ENCODE measurements at places on chromosomes 1 and 21.

GRCh38 chr1:47452426-47452825 lies 14.6 kb downstream of the FOXD2 start:
- no peak for DNase-seq

DNA sequence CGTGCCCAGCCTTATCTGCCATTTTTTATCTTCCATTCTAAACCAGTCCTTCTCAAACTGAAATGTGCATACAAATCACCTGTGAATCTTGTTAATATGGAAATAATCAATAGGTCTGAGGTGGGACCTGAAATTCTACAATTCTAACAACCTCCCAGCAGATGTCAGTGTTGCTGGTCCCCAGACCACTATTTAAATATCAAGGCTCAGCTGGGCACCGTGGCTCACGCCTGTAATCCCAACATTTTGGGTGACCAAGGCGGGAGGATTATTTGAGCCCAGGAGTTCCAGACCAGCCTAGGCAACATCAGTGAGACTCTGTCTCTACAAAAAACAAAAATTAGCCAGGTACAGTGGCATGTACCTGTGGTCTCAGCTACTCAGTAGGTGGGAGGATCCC lies 4.1 kb downstream of the UQCRHL start:
- no peak for DNase-seq

DNA sequence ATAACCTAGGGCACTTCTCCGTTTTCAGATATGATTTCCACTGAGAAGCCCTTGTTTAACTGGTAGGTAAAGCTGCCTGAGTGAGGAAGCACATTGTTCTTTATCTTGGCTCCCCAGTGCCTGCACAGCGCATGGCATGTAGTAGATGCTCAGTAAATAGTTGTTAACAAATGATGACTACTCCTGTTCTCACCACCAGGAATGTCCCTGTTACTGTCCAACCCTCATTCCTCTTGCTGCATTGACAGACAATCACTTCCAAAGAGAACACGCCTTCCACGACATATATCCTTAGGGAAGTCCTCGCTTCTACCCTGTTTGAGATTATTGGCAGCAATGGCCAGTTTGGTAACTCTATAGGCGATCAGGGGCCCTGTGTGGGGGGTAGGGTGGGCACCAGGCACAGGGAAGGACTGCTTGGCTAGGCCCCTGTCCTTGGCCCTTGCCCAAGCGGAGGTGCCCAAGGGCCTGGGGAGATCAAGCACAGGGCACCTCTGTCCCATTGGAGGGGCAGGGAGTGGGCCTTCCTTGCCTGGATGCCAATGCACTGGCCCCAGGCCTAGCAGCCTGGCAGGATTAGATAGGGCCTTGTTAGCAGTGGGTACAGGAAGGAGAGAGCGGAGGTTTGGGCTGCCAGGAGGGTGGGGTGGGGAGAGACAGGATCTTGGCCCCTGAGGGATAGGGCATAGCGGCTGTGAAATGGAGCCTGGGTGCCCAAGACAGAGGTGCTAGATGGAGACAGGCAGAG lies 10.2 kb downstream of the NES start:
- DNase-seq: no peak

DNA sequence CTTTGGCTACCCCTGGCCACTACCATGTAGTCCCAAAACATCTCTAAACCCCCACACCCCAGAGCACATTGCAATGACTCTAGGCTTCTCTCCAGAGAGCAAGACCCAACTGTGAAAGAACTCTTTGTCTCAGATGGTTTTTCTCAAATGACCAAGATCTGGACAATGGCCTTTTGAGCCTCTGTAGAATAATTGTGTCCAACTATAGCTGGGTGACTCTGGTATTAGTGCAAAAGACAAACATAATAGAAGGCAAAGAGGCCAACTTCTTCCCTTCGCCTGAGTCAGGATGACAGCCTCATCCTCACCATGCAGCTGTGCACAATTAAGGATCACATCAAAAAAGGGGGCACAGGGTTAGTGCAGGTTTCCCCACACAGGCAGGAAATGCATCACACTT lies 139.6 kb downstream of the BRINP2 start:
- no peak for DNase-seq

DNA sequence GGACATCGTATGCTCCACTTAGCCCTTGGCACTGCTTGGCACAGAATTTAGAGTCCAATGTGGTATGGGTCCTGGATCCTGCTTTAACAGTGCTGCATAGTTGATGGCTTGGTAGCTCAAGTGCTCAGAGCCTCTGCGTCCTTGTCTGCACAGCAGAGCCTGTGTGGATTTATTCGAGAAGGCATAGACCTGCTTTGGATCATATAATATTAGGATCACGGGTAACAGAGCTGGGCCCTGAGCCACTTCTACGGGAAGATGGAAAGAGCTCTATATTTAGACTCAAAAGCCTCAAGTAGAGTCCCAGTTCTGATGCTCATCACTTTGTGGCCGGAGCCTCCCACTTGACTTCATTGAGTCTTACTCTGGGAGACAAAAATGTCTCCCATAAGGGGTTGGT lies 164.4 kb upstream of the EDN2 start:
- no peak for DNase-seq

DNA sequence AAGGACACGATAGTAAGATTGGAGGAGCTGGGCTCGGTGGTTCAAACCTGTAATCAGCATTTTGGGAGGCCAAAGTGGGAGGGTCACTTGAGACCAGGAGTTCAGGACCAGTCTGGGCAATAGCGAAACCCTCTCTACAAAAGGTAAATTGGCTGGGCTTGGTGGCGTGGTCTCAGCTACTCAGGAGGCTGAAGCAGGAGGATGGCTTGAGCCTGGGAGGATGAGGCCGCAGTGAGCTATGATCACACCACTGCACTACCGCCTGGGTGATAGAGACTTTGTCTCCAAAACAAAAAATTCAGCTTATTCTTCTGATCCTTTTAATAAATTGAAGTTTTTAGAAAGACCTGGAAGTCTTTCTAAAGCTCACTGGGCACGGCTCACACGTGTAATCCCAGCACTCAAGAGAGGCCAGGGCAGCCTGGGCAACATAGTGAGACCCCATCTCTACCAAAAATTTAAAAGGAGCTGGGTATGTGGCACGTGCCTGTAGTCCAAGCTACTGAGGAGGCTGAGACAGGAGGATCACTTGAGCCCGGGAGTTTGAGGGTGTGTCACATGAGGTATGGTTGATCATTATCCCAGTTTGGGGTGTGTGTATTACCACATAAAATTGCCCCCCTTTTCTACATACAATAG lies 15.3 kb downstream of the MASP2 start:
- no peak for DNase-seq
